T-helper 1 cell (primary cell): ENCODE measurements at places on chromosomes 5 and 9.

DNA sequence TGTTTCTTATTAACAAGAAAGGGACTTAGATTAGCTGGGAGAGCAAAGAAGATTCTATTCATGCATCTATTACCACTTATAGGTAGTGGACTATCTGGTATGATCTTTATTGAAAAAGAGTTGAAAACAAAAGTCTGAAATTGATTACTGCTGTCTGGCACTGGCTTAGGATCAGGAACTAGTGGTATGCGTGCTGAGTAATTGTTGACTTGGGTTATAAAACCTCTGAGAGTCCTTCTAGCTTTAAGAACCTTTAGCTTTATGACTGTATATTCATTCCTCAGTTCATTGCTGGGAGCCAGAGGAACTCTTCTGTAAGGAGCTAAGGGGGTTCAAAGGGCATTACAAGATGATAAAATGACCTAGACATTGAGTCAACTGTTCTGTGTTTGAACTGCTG, 7.6 kb downstream of the SLC1A1 start:
- DNase-seq = no peak

DNA sequence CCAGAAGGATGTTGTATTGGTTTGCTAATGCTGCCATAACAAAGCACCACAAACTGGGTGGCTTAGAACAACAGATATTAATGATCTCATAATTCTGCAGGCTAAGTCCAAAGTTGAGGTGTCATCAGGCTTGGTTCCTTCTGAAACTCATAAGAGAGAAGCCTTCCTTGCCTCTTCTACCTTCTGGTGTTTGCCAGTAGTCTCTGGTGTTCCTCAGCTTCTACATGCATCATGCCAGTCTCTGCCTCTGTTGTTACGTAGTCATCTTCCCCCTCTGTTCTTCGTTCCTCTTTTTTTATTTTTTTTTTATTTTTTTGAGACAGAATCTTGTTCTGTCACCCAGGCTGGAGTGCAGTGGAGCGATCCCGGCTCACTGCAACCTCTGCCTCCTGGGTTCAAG, 61.8 kb downstream of the LRRC70 start:
- no peak for DNase-seq

- DNase-seq = no peak
These were observed 268.2 kb upstream of the TAS2R1 start for GRCh38 chr5:9898319-9898718.

- DNase-seq = no peak
These were observed 3.3 kb downstream of the HOMER1 start for GRCh38 chr5:79510638-79511037.

GRCh38 chr9:111610149-111610548, 10.7 kb upstream of the PTGR1 start:
- DNase-seq = no peak

- DNase-seq = no peak
These were observed 526.3 kb upstream of the DAB2 start for GRCh38 chr5:39951070-39951469.

DNA sequence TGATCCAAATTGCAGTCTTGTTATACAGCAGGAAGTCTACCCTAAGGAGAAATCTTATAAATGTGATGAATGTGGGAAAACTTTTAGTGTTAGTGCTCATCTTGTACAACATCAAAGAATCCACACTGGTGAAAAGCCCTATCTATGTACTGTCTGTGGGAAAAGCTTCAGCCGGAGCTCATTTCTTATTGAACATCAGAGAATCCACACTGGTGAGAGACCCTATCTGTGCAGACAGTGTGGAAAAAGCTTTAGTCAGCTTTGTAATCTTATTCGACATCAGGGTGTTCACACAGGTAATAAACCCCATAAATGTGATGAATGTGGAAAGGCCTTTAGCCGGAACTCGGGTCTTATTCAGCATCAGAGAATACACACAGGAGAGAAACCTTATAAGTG, 10.4 kb downstream of the ZNF189 start:
- no peak for DNase-seq

DNA sequence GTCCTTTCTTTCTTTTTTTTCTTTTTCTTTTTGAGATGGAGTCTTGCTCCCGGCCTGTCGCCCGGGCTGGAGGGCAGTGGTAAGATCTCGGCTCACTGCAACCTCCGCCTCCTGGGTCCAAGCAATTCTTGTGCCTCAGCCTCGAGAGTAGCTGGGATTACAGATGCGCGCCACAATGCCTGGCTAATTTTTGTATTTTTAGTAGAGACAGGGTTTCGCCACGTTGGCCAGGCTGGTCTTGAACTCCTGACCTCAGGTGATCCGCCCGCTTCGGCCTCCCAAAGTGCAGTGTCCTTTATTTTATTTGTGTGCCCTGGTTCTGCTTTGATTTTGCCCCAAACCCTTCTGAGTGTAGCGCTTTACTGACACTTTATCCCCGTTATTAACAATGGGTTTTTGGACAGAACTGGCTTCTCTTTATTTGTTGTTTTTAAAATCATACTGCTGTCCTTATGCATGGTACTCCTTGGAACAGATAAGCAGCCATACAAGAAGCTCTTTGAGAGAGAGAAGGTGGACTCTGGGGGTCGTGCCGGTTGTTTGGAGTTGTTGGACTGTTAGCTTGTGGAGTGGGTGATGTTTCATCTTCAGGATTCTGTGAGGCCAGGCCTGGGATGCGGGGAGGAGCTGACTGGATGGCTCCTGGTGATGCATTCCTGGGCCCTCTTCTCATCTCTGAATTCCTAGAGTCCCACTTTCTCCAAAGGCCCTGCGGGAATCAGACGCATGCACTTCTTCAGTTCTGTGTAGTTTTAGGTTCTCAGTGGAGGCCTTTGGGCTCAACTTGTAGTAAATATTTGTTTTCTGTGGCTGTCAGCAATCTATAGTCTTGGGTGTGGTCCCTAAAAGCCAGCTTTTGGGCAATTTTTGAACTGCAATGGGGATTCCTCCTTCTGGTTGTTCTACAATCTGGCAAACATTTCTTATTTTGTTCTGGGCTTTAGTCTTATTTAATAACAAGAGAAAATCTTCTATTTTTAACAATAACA, 47.8 kb downstream of the PTTG1 start:
- no peak for DNase-seq

GRCh38 chr9:88997646-88998045, 6.4 kb downstream of the S1PR3 start:
- no peak for DNase-seq

DNA sequence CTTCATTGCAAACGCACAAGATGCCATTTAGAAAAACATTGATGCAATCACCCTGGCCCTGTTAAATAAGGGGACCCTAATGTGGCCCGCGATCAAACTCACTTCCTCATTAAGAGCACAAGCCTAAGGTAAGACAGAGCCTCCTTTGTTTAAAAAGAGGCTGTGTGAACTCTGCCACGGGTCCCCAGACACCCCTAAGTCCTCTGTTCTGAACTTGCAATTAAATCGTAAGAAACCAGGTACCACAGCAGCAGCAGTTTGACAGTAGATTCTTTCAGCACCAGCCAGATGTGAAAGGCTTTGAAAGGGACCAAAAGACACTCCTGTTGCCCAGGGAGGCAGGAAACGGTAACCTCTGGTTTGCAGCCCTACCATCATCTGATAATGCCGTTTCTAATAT, 346.3 kb downstream of the TMEM167A start:
- DNase-seq = no peak

DNA sequence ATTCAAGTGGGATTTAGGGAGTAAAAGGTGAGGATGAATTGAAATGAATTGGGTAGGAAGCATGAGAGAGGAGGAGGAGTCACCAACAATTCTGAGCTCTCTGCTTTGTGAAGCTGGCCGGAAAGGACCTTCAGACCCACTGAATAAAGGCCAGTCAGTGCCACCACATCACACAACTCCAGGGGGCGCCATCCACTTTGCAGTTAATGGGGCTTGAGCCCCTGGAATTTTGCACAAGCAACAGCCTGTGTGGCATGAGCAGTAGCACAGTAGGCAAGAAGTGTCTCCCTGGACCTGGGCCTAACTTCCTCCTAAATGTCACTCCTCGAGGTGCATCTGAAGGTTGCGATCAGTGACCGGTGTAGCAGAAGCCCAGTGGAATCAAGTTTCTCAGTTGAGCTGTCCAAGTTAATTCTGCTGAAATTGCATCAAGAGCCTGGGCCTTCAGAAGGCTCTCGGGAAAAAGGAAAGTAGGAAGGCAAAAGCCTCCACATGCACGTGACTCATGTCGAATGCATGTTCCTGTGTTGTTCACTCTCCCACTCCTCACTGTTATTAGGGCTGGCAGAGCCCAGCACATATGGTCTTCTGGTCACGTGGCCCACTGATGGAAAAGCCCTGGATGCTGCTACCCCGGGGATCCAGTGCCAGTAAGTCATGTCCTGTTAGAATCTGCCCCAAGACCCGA, 27.8 kb upstream of the GLIS3 start:
- DNase-seq = no peak

GRCh38 chr5:98309785-98310598, 463.5 kb upstream of the RGMB start:
- DNase-seq = no peak

DNA sequence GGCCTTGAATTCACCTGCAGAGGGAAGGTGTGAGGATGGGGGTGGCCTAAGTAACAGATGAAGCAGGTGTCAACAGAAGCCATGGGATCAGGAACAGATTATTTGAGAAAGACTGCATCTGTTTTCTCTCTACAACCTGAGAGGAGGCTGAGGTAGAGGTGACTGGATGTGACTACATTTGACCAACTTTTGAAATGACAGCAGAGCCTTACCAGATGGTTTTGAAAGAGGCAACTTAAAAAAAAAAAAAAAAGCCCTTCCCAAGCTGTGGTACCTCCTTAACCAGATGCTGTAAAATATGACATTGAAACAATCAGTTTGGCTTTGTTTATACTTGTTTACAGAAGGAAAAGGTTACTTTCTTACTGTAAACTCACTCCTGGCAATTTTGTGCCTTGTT, 108.6 kb downstream of the TRIO start:
- DNase-seq = no peak
